ENCODE measurements at places on chromosomes 6 and 20.

- no peak for DNase-seq
Observed at GRCh38 chr20:1195226-1195625, 8.0 kb upstream of the C20orf202 start.

GRCh38 chr6:70080443-70081070 lies 214.2 kb downstream of the COL19A1 start:
- DNase-seq, result no peak

- DNase-seq, result no peak
Observed at GRCh38 chr20:60960500-60960899, 291.6 kb upstream of the CDH4 start.

DNA sequence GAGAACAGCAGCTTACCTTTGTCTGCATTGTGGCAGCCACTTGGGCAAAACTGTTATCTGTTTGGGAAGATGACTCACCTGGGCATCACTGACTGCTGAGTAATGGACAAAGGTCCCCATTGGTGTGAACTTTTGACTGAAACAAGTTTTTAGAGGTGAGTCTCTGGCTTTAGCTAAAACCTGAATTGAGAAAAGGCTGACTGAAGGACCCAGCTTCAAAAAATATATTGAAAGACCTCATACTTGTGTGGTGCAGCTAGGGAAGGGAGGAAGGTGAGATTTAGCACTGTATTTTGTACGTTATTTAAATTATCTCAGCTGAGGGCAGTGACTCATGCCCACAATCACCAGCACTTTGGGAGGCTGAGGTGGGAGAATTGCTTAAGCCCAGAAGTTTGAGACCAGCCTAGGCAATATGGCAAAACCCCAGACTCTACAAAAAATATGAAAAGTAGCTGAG lies 4.5 kb upstream of the CITED2 start:
- DNase-seq, result no peak

DNA sequence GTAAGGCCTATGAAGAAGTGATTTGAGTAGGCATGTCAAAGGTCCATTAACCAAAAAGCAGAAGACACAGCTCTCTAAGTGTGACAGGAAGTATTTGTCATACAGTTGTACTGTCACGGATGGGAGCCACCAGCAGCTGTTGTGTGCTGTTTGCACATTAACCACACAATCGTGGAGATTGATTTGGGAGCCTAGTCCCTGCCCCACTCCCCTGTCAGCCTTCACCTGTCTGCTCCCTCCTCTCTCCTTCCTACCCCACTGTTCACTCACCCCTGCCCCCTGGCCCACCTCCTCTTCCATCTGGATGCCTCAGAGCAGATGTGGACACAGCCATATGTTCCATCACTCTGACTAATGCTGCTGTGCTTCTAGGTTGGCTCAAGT lies 124.7 kb upstream of the SPACA1 start:
- DNase-seq, result no peak

DNA sequence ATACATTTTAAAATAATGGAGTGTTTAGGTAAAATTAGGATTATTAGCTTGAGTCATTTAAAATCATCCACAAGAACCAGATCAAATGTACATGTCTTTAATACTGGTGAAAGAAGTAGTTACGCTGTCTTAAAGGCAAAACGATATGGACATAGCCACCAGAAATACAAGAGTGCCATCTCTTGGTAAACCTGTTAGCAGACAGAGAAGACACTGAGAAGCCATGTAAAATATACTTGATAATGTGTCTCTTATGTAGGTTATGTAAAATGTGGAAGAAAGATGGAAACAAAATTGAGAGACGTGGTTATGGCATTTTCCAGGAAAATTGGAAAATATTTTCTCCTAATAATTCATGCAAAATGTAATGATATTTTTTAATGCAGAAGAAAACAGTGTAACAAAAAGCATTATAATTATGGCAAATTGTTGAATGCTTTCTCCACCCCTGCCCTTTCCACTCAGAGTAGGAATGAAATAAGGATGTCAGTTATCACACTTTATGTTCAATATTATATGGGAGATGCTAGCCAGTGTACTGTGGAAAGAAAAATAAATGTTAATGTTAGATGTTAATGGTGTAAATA lies 12.2 kb upstream of the SLC17A2 start:
- no peak for DNase-seq
